Activated T-helper 1 cell treated with Interleukin-2 at 50 U/mL for 16 hours (primary cell): ENCODE measurements at places on chromosomes 6 and 20.

- no peak for DNase-seq
Measured at GRCh38 chr20:34927736-34928135, 27.9 kb downstream of the GSS start.

- DNase-seq = no peak
Measured at GRCh38 chr20:57493091-57493615, 31.8 kb downstream of the CTCFL start.

GRCh38 chr20:50292591-50293283 lies 102.1 kb downstream of the CEBPB start:
- no peak for DNase-seq

DNA sequence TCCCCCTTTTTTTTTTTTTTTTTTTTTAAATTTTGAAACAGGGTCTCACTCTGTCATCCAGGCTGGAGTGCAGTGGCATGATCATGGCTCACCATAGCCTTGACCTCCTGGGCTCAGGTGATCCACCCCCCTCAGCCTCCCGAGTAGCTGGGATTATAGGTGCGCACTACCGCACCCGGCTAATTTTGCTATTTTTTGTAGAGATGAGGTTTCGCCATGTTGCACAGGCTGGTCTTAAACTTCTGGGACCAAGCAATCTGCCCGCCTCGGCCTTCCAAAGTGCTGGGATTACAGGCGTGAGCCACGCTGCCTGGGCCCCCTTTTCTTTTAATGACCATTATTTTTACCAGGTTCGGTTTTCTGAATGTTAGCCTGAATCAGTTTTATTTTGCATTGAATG lies 5.0 kb upstream of the FAM209A start:
- DNase-seq = no peak

GRCh38 chr6:117276778-117277316 lies 11.5 kb downstream of the VGLL2 start:
- DNase-seq = no peak

GRCh38 chr20:1929460-1929859 lies 34.3 kb downstream of the SIRPA start:
- DNase-seq = no peak

- no peak for DNase-seq
Measured at GRCh38 chr6:145112711-145113148, 622.6 kb downstream of the EPM2A start.

GRCh38 chr6:126112171-126112632 lies 125.9 kb downstream of the TRMT11 start:
- no peak for DNase-seq

GRCh38 chr6:116969211-116969863 lies 92.3 kb downstream of the RFX6 start:
- DNase-seq = no peak

DNA sequence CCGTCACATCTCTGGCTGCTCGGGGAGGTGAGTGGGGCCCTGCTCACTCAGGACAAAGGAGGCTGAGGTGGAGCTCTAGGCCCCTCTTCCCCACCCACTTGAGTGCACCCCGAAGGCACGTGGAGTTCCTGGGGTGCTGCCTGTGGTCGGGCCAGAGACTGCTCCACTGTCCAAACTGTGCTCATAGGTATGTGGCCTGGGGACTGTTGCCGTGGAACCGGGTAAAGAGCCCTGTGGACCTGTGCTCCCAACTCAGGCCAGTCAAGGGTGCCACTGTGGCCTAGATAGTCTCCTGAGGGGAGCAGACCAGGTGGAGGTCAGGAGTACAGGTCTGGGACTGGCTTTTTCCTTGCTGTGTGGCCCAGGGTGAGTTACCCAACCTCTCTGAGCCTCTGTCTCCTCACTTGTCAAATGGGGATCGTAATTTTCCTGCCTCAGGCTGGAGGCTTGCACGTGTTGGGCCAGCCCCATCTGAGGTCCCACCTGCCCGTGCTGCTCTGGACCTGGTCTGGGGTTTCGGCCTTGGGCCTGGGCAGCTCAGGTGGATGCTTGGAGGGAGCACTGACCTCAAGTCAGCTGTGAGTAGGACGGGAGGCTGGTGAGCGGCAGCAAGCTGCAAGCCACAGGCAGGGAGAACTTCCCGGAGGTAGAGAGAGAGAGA lies 12.4 kb upstream of the NPBWR2 start:
- no peak for DNase-seq

DNA sequence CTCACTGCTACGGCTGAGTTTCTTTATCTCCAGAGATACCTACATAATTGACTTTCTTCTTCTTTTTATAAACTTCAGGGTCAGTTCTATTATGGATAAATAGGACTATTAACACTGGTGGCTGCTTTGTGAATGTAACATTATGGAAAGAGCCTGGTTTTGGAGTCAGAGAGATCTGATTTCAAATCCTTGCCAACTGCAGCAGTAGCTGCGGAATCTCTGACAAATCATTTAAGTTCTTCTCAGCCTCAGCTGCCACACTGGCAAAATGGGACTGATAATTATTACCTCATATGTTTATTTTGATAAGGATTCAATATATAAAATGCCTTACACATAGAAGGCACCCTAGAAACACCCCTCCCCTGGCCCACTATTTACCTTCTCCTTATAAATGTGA lies 160.5 kb downstream of the BACH2 start:
- DNase-seq = no peak

- DNase-seq = no peak
Measured at GRCh38 chr6:149212892-149213801, 104.4 kb upstream of the TAB2 start.

GRCh38 chr6:31308050-31308844 lies 36.4 kb upstream of the HLA-C start:
- peak; percentile 68 for DNase-seq

- no peak for DNase-seq
Measured at GRCh38 chr6:24630856-24631505, 15.0 kb downstream of the KIAA0319 start.

- DNase-seq = peak; percentile 9
Measured at GRCh38 chr6:151675746-151676459, 131.6 kb upstream of the ESR1 start.

- no peak for DNase-seq
Measured at GRCh38 chr6:116840091-116840490, 11.2 kb upstream of the GPRC6A start.

- no peak for DNase-seq
Measured at GRCh38 chr6:48474136-48474535, 363.1 kb upstream of the PTCHD4 start.

GRCh38 chr6:19303383-19303782 lies 533.8 kb upstream of the ID4 start:
- DNase-seq = no peak

GRCh38 chr6:37173493-37174195 lies 3.7 kb downstream of the PIM1 start:
- DNase-seq = no peak

DNA sequence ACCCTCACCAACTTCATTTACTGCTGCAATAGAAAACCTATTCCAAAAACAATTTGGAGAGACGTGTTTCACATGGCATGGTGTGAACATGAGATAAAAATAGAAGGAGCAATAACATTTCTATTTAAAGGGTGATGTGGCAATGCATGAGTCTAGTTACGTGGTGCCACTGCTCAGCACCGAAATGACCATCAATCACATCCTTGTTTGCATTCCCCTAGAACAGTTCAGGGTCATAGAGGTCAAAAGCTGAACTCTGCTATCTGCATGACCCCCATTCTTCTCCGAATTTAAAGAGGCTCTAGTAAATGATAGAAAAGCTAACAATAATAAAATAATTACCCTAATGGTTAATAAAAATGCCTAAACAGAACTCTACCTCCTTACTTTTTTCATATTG lies 29.5 kb downstream of the ROS1 start:
- DNase-seq = no peak

GRCh38 chr6:147279427-147279826 lies 75.2 kb downstream of the STXBP5 start:
- DNase-seq = no peak

DNA sequence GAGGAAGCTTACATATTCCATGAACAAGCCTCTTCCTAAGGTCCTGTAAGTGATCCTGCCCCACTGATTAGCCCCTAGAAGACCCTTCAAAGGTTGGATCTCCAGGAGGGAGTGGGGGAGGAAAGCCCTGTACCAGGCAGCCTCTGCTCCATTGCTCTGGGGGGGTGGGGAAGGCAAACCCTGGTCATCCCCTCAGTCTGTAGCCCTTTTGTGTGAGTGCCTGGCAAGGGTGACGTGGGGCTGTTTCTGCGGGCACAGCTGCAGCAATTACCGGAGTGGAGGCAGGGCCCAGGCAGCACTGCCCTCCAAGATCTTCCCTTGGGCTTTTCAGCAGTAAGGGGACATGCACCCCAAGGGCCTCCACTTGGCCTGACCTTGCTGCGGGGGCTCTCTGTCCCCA lies at the start of gene MOG:
Gene MOG, plus strand, starts transcription at position 295 of the 400 bp plus-strand sequence. CDS start 118 bp downstream, outside the sequence.
- DNase-seq = no peak

DNA sequence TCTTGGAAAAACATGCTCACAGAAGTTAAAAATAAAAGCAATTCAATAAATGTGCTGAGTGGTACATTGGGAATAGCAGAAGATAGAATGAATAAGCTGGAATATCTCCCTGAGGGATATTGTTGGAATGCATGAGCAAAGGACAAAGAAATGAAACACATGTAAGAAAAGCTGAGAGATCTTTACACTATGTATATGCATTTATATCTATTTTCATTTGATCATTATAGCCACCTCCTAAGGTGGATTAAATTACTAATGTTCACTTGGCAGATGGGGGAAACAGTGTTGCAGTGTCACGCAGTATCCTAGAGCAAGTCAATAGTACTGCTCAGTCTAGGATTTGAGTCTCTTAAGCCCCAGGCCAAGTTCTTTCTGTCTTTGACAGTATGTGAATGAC lies 542.0 kb upstream of the MARCKS start:
- no peak for DNase-seq

- DNase-seq = no peak
Measured at GRCh38 chr6:168941036-168941435, 312.6 kb downstream of the THBS2 start.

DNA sequence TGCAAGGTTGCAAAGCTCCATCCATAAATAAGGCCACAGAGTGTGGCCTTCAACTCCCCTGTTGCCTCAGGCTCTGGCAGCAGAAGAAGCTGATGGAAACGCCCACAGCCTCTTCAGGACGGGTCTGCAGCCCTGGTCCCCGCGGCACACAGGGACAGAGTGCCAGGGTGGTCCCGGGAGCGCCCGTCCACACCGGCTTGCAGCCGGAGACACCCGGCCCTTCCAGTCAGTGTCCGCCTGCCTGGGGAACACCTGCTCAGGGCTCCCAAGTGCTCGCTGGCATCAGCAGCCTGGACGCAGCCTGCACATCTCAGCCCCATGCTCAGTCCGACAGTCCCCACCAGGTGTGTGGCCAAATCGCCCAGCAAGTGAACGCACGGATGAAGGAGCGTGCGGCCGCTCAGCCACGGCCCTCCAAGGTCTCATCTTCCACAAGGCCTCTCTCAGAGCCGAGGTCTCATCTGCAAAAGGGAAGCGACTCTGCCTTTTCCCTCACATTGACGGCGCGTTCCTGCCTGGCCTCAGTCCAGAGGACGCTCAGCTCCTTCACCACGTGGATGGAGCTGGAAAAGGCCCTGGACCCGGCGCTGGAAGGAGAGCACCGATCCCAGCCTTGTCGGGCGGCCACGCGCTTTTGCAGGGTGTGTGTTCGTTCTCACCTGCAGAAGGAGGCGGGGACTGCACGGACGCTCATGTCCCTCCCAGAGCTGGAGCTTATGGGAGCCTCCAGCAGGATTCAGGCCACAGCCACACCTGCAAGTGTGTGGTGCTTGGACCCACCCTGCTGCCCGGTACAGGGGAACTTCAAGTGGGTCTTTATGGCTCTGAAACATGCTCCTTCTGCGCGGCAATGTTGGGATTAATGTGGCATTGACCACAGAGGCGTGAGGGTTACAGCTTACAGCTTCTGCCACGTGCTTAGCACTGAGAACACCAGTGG lies 180.4 kb downstream of the DLL1 start:
- DNase-seq = no peak

GRCh38 chr6:34181908-34182307 lies 36.0 kb upstream of the GRM4 start:
- no peak for DNase-seq

GRCh38 chr6:33700391-33701050 lies 11.0 kb downstream of the UQCC2 start:
- peak; percentile 58 for DNase-seq

GRCh38 chr6:42124223-42124836 lies 18.1 kb downstream of the C6orf132 start:
- DNase-seq = no peak

GRCh38 chr6:31478186-31478950 lies 19.6 kb upstream of the MICB start:
- DNase-seq = no peak

GRCh38 chr6:119501798-119502483 lies 152.4 kb upstream of the MAN1A1 start:
- DNase-seq = no peak
